ENCODE measurements at places on chromosomes 16 and 17.

GRCh38 chr16:54931120-54932014 lies 702 bp downstream of the IRX5 start:
- peak; percentile 43 for DNase-seq

GRCh38 chr16:79826732-79827475 lies 226.4 kb upstream of the MAF start:
- peak; percentile 54 for DNase-seq

GRCh38 chr16:68179196-68179795 lies 56.6 kb downstream of the ESRP2 start:
- DNase-seq = no peak

DNA sequence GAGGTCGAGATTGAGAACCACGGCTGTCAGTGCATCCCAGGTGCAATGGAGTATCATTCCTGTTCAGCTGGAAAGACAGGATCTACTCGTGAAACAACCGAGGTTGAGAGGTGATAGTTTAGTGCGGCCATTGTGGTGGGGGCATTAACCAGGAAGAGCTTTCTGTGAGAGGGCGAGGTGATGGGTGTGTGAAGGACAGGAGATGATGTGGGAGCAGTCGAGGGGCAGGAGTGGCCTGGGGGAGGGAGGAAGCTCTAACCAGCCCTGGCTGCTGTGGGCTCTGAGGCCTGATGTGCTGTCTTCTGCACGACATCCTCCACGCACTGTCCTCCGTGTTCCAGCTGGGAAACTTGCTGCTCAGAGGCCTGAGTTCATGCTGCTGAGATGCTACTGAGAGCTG lies 22.0 kb downstream of the GOSR2 start:
- no peak for DNase-seq

- no peak for DNase-seq
Measured at GRCh38 chr17:63649813-63650212, 27.6 kb downstream of the MAP3K3 start.

DNA sequence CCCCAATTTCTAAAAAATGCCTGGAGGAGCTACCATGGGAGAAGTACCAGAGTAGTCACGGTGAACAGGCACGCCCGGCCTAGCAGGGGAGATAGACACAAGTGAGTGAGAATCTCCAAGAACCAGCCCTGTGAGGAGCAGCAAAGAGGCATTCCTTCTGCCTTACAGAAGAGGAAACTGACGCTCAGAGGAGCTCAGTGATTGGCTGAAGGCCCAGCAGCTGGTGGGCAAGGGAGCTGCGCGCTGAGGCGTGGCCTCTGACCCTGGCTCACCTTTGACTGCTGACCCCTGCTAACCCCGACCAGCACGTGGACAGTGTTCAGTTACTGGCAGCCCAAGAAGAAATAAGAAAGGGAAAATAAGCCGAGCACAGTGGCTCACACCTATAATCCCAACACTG lies 1.8 kb downstream of the C16orf96 start:
- no peak for DNase-seq

DNA sequence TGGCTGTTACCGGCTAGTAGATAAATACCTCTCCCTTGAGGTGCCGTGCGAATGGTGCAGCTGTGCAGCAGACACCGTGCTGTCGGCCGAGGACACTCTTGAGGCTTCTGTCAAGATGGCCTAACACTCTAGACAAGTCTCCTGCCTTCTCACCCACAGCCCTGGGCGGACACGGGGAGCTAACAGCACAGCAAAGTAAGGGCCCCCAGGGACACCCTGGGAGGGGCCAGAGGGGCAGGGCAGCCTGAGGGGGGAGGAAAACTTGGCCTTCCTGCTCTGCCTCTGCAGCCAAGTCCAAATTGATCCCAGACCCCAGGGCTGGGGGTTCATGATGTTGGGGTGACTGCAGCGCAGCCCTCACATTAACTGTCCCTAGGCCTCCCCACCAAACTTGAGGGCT lies 210.2 kb downstream of the RPTOR start:
- DNase-seq = no peak

DNA sequence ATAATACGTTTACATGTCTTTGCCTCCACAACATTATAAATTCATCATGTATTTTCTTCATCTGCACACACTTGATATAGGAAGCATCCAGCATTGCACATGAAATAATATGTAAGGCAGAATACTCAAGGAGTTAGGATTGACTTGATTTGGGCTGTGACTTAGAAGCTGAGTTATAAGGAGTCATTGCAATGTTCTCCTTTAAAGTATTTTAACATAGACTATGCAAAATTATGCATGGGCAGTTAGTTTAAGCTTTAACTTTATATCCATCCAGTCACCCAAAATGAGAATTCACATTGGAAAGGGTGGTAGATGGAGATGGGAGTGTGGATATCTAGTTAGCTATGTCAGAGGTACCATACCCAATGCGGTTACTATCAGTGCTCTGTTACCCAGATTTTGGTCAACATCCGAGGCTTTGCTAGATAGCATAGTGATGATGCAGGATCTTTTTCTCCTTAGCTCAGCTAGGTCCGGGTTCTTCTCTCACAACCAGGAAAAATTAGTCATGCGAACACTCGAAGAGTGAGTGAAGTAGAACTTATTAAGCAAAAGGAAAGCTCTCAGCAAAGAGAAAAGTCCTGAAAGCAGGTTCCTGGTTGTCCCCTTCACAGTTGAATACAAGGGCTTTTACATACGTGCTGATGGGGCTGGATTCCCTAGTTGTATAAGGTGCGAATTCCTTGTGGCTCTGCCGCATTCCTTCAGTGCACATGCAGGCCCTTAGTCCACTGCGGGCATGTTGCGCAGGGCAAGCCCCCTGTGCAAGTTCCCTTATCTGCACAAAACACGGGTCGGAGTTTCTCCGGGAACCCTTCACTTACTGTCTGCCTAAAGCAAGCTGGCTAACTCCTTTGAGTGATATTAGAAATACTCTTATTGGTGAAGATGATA lies 73.1 kb upstream of the FAM20A start:
- peak; percentile 8 for DNase-seq

- DNase-seq = no peak
Measured at GRCh38 chr16:1990351-1991134, 773 bp downstream of the SYNGR3 start.

DNA sequence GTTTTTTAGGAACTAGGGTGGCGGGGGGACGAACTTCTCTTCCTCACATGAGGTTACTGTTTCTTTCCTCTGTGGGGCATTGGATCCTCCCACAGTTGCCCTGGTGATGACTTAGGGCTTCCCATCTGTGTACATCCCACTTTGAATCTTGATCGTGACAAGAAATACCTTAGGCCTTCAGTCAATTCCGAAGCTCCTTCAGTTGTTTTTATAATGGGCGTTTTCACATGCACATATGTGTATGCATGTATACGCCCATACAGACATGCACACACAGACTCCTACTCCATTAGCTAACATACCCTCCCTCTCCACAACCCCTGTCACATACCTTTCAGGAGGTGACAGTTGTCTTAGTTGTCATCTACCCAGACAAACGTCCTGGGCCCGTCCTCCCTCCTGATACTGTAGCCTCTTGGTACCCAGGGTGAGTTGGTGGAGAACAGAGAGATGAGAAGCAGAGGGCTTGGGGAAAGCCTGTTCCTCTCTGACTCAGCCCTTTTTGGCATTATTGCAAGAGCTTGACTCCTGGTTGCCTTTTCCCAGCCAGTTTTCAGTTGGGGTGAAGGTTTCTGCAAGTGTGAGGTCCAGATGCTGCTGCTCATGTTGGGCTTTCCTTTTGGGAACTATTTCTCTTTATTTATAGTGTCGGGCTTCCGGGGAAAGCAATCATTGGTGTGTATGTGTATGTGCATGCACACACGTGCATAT lies 2.2 kb upstream of the AOC2 start:
- no peak for DNase-seq

- no peak for DNase-seq
Measured at GRCh38 chr16:90078579-90078895, 1.4 kb upstream of the PRDM7 start.

DNA sequence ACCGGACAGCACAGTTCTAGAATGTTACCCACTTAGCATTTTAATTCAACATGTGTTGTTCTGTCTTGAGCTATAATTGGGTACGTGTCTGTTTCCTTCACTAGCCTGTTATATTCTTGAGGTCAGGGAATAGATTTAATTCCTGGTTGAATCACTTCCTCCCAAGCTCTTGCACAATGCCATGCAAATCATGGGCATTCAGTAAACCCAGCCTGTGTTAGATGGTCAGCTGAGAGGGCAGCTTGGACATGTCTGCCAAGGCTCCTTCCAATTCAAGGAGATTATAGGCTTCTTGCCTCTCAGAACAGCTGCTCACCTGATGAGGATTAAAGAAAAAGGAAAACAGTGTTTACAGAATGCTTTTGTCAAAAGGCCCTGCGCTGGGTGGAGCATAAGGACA lies 12.6 kb downstream of the C1QTNF1 start:
- DNase-seq = peak; percentile 79

- DNase-seq = no peak
Measured at GRCh38 chr17:2856727-2857126, 60.5 kb downstream of the RAP1GAP2 start.

- peak; percentile 16 for DNase-seq
Measured at GRCh38 chr16:48323783-48324775, 61.1 kb downstream of the SIAH1 start.

- peak; percentile 91 for DNase-seq
Measured at GRCh38 chr16:85390511-85391174, 222.5 kb upstream of the GSE1 start.

DNA sequence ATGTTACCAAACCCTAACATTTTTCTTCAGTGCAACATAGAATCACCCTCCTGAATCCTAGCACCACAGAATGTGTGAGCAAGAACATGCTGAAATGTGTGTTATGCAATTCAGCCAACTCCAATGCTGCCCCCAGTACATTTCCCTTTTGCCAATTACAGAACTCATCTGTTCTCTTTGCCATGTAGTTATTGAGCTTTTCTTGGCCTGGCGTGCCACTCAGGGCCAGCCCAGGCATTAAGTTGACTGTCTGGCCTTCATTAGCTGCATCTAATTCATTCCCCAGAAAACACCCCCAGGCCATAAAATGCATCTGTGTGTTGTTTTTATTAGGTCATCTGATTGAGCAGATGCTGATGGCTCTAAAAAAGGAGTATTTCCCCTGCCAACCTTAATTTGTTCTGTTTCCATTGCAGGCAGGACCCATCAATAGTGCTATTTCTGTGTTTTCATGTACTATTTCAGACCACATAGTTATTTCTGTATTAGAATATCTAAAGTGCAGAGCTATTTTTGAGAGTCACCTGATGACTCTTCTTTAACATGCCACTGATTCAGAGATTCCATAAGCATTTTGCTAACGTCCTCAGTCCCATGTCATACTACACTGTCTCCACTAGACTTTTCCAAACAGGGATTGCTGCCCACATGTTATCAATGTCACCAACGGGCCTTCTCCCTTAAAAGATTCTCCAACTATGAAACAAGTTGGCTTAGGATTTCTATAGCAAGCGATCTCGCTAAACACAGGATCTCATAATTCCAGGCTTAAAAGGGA lies 969.7 kb downstream of the CDH11 start:
- peak; percentile 36 for DNase-seq

- no peak for DNase-seq
Measured at GRCh38 chr17:17061516-17061915, 19.3 kb downstream of the MPRIP start.

DNA sequence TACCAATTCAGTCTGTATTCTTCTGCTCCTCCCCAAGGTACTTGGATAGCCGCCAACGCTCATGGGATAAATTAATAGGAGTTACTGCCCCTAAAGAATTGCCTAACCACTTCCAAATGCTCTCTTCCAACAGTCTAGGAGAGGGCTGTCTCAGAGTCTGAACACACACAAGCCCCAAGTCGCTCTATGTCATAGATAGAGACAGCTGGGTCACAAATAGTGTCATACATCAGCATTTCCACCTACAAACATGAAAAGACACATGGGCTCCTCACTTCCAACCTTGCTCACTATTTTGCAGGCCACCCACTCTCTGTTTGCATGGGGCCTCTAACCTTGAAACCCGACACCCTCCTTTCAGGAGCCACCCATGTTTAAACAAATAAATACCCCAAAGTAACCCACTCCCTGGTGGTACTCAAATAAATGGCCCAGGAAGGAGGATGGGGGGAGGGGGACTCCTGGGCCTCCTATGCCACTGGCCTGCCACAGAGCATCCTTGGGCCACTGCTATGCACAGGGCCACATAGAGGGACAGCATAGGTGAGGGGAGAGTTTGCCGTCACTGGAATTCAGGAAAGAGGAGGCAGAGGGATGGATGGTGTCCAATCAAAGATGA lies 265.9 kb downstream of the SOX9 start:
- peak; percentile 74 for DNase-seq

- DNase-seq = no peak
Measured at GRCh38 chr17:77042476-77043231, 98.1 kb upstream of the SEC14L1 start.

GRCh38 chr17:266701-267667 lies 85.5 kb upstream of the DOC2B start:
- DNase-seq = no peak

GRCh38 chr16:14365200-14365851 lies 264.7 kb downstream of the PARN start:
- DNase-seq = peak; percentile 65

DNA sequence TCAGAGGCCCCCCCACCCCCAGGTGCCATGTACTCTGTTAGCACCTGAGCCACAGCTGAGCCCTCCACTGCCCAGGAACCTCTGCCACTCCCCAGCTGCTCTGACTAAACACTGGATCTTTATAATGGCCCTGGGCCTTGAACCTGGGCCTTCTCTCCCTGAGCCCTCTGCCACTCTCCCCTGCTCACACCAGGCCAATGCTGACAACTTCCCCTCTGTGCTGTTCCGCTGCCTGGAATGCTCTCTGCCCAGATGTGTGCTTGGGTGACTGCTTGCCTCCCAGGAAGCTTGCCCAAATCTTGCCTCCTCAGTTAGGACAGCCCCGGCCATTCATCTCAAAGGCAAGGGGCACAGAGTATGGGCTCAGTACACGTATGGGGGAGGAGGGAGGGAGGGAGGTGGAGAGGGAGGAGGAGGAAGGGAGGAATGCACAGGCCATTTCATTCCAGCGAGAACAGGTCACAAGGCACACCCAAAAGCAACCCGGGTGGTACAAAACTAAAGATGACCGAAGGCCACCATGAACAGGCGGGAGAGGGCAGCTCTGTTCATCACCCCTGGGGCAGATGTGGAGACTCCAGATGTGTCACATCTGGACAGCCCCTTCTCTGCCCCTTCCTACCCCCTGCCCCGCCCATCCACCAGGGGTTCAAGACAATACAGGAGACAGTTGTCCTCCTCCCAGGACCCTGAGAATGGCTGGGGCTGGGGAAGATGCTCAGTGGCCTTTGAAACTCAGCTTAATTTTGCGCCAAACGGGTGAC lies 15.3 kb upstream of the TNFRSF13B start:
- peak; percentile 5 for DNase-seq

GRCh38 chr17:8927395-8927794 lies 38.1 kb downstream of the PIK3R5 start:
- DNase-seq = no peak

- DNase-seq = peak; percentile 73
Measured at GRCh38 chr16:48164907-48165715, 9.3 kb upstream of the ABCC12 start.

DNA sequence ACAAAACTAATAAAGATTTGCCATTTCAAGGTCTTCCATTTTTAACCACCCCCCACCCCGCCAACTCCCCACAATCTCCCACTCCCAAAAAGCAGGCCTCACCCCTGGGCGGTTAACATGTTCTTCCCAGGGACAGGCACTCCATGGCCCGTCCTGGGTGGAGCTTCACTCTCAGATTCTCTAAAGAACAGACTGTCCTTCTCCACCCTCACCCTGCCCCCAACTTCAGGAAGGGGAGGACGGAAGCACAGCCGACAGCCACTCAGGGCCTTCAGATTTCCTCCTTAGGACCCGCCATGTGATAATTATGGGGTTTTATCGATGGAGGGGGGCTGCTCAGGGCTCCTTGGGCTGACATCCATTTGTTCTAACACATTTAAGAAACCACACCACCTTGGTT lies 61.9 kb downstream of the ZFHX3 start:
- no peak for DNase-seq

GRCh38 chr17:17994271-17995069 lies 21.8 kb downstream of the DRC3 start:
- peak; percentile 24 for DNase-seq

All from fibroblast of skin of abdomen (primary cell).